Fibroblast of skin of left quadriceps (primary cell): ENCODE measurements at places on chromosomes 1 and 21.

GRCh38 chr21:31604591-31605190, 54.8 kb upstream of the SOD1 start:
- peak; percentile 27 for DNase-seq

GRCh38 chr1:71240656-71241055, 159.8 kb upstream of the ZRANB2 start:
- DNase-seq: no peak

DNA sequence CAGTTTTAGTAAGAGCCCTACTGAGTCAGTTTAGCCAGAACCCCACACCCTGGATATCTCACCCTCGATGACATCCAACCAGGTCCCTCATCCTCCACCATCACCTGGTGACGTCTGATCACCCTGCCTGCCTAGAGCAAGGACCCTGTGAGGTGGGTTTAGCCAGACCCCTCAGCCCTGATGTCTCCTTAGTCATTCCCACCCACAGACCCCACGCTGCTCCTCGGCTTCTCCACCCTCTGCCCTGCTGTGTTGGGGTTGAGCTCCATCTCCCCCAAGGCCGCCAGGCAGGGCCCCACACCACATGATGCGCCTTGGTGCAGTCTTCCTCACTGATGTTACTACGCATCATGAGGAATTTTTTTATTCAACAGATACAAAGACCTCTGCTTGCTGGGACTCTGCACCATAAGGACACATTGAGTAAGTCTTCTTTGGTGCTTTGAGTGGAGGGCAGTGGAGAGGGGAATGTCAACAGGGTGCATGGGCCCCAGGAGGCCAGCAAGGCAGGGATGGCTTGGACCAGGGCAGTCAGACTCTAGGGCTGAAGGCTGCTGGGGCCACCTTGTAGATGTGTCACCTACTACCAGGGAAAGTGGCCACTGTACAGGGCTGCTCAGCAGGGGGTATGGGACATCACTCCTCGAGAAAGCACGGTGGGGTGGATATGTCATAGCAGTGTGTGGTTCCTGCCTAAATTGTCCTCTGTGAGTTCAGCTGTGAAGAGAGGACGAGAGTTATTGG, 1.7 kb upstream of the IBA57 start:
- no peak for DNase-seq

DNA sequence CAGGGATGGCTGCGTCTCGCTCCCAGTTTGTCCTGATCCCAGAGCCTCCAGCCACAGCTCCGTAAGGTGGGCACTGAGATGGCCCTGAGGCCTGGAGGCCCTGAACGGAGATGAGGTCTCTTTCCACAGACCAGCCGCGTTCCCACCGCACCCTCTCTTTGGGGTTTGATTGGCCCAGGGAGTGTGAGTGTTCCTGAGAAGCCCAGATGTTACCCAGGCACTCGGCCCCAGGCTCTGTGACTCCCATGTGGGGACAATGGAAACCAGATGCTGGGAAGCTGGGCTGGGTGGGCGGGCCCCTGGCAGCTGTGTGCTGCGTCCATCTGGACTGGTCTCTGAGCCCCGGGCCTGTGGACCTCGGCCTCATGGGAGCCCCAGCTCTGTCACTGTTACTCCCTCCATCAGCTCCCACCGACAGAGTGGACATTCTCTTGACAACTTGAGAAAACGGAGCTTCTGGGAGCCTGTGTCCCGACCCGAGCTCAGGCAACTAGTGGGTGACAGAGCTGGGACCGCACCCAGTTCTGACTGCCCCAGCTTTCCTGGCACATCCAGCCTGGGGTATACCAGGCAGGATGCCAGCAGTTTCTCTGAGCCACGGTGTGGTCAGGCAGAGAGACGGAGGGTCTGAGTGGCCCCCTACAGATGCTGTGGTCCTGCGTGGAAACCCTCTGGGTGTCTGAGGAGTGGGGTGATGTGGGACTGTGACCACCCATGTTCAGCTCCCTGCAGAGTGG, 9.8 kb upstream of the COL6A1 start:
- peak; percentile 78 for DNase-seq

DNA sequence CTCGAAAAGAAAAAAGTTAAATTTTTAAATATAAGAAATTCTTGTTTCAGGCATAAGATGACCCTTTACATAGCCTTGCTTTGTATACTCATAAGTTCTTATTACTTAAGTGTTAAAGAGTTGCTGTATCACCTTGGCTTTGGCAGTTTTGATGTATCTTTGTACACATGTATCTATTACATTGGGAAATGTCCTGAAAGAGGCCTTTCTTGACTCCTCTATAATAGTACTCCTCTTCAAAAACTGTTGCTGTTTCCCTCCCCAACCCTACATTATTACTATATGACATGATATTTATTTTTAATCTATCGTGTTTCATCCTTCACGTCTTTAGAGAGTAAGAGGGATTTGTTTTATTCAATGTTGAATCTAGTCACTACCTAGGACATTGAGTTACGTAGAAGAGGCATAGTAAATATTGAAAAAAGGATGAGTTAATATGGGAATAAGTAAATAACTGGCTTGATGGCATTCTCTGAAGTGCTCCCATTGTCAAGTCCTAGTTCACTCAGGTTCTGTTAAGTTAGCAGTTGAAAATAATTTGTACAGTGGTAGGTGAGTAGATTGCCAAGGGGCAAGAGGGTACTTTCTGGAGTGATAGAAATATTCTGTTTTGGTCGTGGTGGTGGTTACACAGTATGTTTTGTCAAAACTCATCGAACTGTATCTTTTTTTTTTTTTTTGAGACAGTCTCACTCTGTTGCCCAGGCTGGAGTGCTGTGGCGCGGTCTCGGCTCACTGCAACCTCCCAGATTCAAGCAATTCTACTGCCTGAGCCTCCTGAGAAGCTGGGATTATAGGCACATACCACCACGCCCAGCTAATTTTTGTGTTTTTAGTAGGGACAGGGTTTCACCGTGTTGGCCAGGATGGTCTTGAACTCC, 8.2 kb downstream of the THRAP3 start:
- DNase-seq: no peak

DNA sequence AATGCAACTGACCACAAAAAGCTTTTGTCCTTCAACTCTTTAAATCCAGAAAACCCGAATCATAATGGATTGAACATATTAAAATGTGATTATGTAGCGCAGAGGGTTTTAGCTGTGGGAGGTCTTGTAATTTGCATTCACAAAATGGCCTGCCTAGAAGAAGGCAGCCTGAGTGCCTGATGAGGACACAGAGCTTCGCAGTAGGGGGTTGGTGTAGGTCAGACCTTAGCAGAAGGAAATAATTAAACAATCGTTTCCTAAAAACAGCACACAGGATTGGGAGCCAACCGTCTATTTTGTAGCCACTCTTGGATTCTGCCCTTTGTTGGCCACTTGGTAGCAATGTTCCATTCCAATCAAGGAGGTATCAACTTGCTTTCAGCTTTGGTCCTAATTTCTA, 195.7 kb upstream of the KIAA0040 start:
- DNase-seq: no peak

- DNase-seq: no peak
Measured at GRCh38 chr1:31585736-31586365, 9.5 kb downstream of the TINAGL1 start.

DNA sequence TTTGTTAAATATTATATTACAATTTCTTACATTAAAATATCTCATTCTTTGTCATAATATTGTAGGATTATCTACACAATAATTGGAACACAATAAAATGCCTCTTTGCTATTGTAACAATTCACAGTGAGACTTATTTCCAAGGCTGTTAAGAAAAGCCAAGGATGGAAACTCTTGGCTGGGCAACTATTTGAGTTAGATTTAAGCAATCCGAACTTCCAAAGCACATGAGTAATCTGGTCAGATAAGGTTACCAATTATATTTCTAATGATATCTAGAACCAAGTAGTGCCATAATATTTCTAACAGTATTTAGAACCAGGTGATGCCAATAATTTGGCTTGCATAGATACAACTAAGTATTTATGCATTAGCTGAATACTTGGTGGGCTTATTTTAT, 154.7 kb upstream of the KCNK2 start:
- DNase-seq: no peak

DNA sequence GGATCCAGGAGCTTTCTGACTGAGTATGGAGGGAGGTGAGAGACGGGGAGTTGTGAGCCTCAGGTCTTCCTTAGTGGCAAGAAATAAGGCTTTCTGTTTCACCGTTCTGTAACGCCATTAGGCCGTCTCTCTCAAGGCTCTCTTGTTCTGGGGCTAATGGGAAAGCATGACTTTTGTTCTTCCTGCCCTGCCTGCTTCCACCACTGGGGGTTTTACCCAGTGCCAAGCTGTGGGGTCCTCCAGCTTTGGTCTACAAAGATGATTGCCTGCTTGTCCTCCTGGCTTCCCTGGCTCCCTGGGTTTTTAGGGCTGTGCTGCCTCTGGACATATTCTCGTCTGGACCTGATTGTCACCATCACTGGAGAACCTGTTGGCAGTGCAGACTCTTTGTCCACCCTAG, 74.8 kb upstream of the TINAGL1 start:
- DNase-seq: no peak

DNA sequence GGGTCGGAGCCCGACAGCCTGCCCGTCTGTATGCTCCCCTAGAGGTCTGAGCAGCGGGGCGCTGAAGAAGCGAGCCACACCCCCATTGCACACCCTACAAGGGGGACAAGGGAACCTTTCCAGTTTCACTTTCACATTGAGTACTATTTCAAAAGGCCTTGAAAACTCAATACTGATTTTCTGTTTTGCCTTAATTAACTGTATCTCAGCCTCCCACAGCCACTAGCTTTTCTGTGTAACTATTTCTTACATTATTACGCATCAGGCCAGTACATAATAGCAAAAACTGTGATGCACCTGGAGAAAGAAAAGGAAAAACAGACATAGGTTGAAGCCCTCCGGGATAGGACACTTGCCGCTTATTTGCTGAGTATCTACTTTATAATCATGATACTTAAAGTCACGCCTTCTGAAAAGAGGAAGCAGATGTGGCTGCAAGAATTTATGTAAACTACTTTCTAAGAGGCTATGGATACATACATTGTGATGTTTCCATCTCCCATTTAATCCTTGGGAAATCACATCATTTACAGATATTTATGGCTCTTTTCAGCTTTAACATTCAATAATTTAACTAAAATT, 1719.5 kb downstream of the MRPL39 start:
- no peak for DNase-seq

DNA sequence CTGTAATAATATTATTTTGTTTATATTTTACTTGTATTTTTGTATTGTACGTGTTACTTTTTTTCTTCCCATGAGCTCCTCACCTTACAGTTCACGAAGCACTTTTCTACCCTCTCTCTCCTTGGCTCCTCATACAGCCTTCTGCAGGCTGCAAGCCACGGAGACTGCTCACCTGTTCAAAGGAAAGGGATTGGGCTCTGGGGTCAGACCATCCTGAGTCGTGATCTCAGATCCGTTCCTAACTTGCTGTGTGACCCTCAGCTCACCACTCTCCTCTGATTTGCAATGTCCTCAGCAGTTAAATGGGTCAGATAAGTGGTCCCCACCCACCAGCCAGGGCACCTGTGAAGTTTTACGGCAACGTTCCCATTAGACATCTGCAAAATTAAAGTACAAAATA, 54.1 kb downstream of the VWA5B1 start:
- DNase-seq: no peak

DNA sequence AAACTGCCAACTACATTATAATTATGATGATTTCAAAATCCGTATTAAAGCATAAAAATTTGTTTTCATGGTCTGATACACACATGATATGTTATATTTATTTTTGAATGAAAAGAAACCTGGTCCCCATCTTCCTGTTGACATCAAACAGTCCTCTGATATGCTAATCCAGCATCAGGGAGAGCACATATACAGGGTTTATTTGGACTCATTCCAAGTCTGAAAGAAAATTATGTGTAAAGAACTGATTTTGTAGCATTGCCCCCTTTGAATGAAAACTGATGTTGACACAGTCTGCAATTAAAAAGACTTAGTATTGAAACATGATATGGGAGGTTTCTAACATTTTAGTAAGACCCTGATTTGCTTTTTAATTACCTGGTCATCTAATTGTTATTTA, 119.4 kb downstream of the NEK7 start:
- DNase-seq: no peak

GRCh38 chr21:37233551-37234146, 33.5 kb downstream of the VPS26C start:
- DNase-seq: no peak

DNA sequence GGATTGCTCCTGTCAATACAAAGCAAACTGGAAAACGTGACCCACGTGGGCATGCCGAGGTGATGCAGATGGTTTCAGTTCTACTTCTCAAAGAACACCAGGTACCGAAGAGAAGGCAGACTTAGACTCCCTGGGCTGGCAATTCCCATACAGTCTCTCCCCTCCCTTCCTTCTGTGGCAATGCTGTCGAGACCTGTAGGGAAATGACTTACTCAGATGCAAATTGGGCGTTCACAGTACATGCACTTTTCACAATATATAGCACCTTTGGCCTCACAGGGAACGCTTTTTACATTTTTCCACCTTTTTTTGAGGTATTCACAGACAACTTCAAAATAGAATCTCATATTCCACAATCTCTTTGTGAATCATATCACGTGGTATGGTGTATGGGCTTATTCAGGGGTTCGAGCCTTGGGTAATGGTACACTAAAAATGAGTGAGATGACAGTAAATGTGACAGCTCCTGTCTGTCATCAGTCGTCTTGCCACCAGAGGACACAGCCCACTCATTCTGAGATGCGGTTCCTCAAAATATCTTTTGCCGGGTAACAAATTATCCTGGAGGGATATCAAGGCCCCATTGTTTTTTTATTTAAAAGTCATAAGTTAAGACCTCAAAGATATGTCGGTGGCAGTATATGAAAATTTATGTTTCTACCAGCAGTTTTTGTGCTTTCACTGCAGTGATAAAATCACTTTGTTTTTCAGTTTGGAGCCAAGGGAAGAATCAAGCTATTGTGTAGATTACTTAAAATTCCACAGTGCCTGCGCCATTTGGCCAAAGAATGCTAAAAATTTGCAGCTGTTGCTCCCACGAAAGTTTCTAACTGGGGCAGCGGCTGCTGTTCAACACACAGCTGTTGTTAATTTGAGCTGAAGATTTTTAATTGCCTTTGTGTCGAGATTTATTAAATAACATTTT, 168.4 kb downstream of the ZZZ3 start:
- peak; percentile 95 for DNase-seq

GRCh38 chr1:196401891-196402290, 206.3 kb downstream of the KCNT2 start:
- DNase-seq: no peak

GRCh38 chr1:97457446-97458089, 463.3 kb downstream of the DPYD start:
- no peak for DNase-seq
